ENCODE measurements at places on chromosomes 6 and 20. TPM values are rescaled to one million over a fixed set of nuclear protein-coding genes. Genes with fewer than 3 reads are reported as not detected.

The LRRN4 gene
- total RNA-seq = 0.07 TPM

The UNC93A gene
- not detected for total RNA-seq

The XKR7 gene
- not detected for total RNA-seq

The STX11 gene
- total RNA-seq = 0.85 TPM

The EYA2 gene
- 0.03 TPM for total RNA-seq

The SLC35F1 gene
- 0.07 TPM for total RNA-seq
